Suppressor macrophage (primary cell): ENCODE measurements at places on chromosomes 11 and 22.
A peak's percentile ranks its signal among the peaks of the same experiment; 100 is the strongest.

GRCh38 chr11:69696749-69697468 lies 6.9 kb downstream of the FGF19 start:
- DNase-seq: no peak

GRCh38 chr11:40998920-40999319 lies 460.5 kb downstream of the LRRC4C start:
- DNase-seq: no peak

DNA sequence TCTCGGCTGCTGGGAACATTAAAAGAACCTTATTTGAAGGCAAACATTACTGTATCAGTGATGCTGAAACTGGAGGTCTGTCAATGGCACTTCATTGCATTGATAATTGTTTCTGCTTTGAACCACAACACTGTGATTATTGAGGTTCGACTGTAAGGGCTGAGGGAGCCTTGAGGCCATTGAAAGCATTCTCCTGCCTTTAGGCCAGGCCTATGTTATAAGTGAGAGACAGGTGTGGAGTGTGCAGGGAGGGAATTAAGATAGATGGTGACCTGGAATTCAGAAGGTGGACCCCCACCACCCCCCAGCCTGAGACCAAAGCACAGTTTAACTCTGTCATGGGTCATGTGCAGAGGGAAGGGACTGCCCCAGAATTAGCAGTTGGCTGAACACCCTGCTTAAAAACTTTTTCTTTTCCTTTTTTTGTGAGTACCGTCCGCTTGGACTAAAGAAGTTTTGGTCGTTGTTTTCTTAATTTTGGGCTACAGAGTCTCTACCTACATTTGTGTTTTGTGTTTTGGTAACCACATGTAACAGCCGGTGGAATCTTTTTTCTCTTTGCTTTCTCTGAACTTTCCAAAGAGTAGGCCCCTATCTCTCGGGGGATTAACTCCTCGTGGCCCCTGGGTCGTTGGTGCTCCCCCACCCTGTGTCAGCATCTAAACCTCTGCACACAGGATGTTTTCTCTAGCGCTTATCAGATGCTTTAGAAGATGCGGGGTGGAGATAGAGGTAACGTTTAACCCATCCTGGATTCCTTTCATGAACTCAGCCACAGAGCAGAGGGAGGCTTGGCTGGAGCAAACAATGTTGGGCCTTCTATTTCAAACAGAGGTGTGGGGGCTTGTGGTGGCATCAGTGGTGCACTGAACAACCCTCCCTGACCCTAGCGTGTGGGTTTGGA lies 43.7 kb downstream of the ZBTB16 start:
- no peak for DNase-seq

DNA sequence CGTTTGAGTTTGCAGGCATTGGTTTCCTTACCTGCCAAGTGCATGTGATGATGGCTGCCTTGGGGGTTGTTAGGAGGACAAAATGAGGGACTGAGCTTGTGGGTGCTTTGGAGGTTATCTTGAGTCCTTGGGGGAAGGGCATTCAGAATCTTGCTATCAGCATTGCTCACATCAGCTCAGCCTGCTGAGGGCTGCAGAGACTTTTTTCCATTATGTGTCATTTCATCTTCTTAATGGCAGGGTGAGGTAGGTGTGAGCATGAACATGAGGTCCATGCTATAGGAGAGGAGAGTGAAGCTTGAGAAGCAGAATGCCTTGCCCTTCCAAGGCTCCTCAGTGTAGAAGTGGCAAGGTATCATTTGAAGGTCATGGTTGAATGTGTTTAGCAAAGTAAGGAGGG lies 112.3 kb downstream of the MIAT start:
- DNase-seq: no peak

DNA sequence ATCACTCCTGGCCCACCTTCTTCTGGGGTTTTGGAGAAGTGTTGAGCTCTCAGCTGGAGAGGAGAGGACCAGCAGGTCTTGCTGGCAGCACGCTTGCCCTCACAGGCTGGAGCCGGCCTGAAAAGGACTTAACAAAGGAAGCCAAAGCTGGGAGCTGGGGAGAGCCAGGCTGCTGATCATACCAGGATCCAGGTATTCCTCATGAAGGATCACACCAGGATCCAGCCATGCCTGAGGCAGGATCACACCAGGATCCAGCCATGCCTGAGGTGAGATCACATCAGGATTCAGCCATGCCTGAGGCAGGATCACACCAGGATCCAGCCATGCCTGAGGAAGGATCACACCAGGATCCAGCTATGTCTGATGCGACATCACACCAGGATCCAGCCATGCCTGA lies 17.0 kb downstream of the MRGPRD start:
- DNase-seq: peak; percentile 25

- DNase-seq: no peak
Observed at GRCh38 chr11:12581923-12582322, 92.3 kb upstream of the TEAD1 start.

- no peak for DNase-seq
Observed at GRCh38 chr11:6633422-6634408, 14.5 kb upstream of the TPP1 start.

DNA sequence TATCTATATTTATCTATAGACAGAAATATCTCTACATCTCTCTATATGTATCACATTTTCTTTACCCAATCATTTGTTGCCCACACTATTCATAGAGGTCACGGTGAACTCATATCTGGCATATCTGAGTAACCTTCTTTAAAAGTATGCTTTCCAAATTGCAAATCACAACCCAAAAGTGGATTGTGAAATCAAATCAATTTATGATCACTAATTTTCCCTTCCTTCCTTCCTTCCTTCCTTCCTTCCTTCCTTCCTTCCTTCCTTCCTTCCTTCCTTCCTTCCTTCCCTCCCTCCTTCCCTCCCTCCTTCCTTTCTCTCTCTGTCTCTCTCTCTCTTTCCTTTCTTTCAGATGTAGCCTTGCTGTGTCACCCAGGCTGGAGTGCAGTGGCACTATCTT lies 448.0 kb upstream of the CCDC90B start:
- no peak for DNase-seq

GRCh38 chr22:44811141-44811540 lies 58.8 kb downstream of the ARHGAP8 start:
- no peak for DNase-seq

- no peak for DNase-seq
Observed at GRCh38 chr22:46045459-46046298, 68.7 kb upstream of the WNT7B start.

DNA sequence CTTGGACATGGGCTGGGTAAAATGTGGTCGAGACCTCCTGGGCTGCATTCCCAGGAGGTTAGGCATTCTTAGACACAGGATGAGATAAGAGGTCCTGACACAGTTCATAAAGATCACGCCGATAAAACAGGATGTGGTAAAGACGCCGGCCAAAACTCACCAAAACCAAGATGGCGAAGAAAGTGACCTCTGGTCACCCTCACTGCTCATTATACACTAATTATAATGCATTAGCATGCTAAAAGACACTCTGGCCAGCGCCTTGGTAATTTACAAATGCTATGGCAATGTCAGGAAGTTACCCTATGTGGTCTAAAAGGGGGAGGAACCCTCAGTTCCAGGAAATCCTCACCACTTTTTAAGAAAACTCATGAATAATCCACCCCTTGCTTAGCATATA lies 983.3 kb downstream of the OPCML start:
- no peak for DNase-seq

- DNase-seq: no peak
Observed at GRCh38 chr22:42282943-42283277, 12.5 kb upstream of the TCF20 start.

GRCh38 chr11:4105916-4106315 lies 11.3 kb downstream of the RRM1 start:
- no peak for DNase-seq

GRCh38 chr11:85768473-85769146 lies 42.3 kb downstream of the SYTL2 start:
- no peak for DNase-seq

GRCh38 chr11:114293201-114293711 lies 2.9 kb upstream of the NNMT start:
- no peak for DNase-seq

DNA sequence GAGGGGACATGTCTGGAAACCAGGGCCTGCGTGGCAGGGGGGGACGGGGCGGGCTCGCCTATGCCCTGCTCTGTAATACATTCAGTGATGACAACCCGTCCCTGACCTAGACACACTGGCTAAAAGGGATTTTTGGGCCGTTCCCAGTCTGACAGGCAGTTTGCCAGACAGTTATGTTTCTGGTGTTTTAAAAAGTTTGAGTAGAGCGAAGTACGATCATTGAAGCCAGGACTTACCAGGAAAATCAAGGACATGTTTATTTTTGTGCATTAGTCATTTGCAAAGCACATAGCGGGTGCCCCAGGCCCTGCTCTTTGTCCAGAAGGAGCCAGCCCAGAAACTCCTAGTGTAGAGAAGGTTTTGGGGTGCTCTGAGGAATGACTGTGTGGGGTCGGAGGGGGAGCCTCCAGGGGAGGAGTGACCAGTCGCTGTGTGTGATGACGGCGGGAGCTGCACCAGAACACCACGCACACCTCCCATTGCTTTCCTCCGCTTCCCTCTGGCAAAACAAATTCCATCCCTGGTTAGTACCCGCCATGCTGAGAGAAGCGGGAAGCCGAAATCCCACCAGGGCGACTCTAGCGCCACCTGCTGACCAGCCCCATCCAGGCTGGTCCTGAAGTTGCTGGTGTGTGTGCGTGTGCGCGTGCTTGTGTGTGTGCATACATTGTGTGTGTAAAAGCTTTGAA lies 50.8 kb downstream of the FBLN1 start:
- peak; percentile 57 for DNase-seq

DNA sequence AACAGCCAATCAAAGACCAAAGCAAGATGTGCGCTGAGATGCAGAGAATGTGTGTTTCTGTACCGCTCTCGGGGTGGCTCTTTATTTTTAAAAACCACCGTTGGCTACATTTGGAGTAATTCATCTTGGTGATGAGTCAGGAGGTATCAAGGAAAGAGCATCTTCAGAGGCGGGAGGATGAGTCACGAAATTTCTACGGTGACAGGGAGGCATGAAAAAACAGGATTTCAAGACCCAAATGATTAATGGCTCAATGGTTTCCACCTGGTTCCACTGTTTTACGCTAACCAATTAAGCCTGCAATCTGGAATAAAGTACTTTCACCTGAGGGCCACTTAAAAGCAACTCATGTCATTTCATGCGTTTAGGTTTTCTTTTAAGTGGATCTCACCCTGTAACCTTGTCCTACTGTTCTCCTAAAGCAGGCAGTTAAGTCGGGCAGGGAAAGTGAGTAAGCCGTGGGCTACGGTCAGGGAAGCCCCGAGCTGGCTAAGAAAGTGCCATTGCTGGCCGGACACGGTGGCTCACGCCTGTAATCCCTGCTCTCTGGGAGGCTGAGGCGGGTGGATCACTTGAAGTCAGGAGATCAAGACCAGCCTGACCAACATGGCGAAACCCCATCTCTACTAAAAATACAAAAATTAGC lies 74.6 kb downstream of the CELSR1 start:
- DNase-seq: no peak

- no peak for DNase-seq
Observed at GRCh38 chr11:58505849-58506248, 2.1 kb downstream of the OR5B21 start.

GRCh38 chr11:104772806-104773241 lies 125.4 kb downstream of the CASP12 start:
- peak; percentile 54 for DNase-seq

GRCh38 chr11:2697866-2698265 lies 1.9 kb downstream of the KCNQ1OT1 start:
- DNase-seq: peak; percentile 9

DNA sequence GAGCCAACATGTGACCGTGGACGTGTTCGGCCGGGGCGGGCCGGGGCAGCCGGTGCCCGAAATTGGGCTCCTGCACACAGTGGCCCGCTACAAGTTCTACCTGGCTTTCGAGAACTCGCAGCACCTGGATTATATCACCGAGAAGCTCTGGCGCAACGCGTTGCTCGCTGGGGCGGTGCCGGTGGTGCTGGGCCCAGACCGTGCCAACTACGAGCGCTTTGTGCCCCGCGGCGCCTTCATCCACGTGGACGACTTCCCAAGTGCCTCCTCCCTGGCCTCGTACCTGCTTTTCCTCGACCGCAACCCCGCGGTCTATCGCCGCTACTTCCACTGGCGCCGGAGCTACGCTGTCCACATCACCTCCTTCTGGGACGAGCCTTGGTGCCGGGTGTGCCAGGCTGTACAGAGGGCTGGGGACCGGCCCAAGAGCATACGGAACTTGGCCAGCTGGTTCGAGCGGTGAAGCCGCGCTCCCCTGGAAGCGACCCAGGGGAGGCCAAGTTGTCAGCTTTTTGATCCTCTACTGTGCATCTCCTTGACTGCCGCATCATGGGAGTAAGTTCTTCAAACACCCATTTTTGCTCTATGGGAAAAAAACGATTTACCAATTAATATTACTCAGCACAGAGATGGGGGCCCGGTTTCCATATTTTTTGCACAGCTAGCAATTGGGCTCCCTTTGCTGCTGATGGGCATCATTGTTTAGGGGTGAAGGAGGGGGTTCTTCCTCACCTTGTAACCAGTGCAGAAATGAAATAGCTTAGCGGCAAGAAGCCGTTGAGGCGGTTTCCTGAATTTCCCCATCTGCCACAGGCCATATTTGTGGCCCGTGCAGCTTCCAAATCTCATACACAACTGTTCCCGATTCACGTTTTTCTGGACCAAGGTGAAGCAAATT lies 1.8 kb downstream of the FUT4 start:
- DNase-seq: peak; percentile 52

GRCh38 chr11:68523033-68523432 lies 62.5 kb downstream of the PPP6R3 start:
- no peak for DNase-seq

GRCh38 chr11:106827687-106828086 lies 190.6 kb downstream of the GUCY1A2 start:
- no peak for DNase-seq

DNA sequence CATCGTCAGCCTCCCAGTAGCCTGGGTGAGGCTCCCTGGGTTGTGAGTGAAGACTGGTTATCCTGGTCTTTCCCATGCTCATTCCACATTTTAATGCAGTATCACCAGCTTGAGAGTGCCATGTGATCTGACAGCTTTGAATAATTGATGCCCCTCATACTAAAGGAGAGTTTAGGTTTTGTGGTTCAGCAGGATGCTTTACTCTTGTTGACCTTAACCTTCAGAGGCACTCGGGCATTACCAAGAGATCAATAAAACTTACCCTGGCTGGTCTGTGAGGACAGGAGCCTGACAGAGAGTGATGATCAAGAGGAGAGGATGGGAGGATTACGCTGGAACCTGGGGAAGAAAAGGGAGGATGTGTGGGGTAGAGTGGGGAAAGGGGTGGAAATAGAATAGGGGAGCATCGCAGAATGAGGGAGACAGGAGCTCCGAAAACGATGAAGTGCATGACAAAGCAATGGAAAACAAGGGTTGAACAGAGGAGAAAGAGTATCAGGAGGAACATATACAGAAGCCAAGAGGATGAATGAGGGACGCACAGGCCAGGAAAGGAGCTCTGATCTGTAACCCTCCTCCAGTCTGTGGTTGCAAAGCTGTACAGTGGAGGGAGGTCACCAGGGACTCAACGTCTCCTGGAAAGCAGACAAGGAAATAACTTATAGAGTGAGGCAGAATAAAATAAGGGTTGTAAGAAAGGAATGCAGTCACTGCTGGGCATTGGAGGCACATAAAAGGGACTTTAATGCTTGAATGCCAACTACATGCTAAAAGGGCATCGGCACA lies 594.5 kb downstream of the NTM start:
- no peak for DNase-seq
